Activated T-cell treated with anti-CD3 and anti-CD28 coated beads, Interleukin-2, amount 50 U/mL, for 4 hours (primary cell): ENCODE measurements at places on chromosomes 16 and 17. TPM values are rescaled to one million over a fixed set of nuclear protein-coding genes. Genes with fewer than 3 reads are reported as not detected.

DNA sequence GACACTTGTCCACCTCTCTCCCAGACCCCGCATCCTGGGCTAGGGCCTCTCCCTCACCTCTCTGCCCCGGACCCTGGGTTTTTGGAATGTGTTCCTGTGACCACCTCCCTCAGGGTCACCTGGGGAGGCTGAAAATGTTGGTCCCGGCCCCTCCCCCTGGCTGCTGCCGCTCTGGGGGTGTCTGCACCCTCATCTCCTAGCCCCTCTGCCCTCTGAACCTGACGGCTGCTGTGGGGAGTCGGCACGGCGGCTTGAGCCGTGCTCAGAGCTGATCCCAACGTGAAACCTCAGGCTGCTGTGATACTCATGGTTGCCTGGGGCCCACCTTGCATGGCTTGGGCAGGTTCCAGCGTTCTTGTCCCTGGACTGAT is 42.8 kb downstream of the ADCY7 start:
- no peak for DNase-seq

GRCh38 chr16:15885560-15886001 is 2.8 kb downstream of the CEP20 start:
- no peak for DNase-seq

ZNF267 gene
- 69.4 TPM for total RNA-seq

KRTAP9-4 gene
- total RNA-seq = not detected

- DNase-seq = no peak
Observed at GRCh38 chr16:22397931-22398330, 23.5 kb upstream of the CDR2 start.

KIF18B gene
- total RNA-seq = 3.7 TPM

DNA sequence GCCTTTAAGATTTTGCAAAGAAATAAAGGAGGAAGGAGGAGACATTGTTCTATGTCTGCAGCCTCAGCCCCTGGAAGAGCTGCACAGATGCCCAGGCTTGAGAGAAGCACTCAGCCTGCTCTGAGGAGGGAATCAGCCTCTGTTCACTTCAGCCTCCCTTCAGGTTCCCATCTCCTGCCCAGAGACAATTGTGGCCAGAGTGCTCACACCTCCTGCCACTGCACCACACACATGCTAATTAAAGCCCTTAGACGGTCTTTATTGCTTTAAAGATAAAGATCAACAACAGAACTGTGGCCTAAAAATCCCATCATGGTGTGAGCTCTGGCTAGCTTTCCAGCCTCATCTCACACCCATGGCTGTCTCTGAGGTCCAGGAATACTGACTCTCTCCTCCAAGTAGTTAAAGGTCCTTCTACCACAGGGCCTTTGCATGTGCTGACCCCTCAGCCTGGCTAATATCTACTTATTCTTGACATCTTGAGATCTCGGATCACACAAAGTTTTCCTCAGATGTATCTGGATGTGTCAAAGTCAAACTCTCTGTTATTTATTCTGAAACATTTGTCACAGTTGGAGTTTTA is 33.8 kb downstream of the CHD9NB start:
- DNase-seq = no peak

AARS1 gene
- 168 TPM for total RNA-seq

PLEKHG4 gene
- total RNA-seq = 37.0 TPM

CCL7 gene
- not detected for total RNA-seq

CENPT gene
- total RNA-seq = 46.3 TPM

GRCh38 chr17:70239391-70239826 is 70.1 kb downstream of the KCNJ2 start:
- no peak for DNase-seq

DNA sequence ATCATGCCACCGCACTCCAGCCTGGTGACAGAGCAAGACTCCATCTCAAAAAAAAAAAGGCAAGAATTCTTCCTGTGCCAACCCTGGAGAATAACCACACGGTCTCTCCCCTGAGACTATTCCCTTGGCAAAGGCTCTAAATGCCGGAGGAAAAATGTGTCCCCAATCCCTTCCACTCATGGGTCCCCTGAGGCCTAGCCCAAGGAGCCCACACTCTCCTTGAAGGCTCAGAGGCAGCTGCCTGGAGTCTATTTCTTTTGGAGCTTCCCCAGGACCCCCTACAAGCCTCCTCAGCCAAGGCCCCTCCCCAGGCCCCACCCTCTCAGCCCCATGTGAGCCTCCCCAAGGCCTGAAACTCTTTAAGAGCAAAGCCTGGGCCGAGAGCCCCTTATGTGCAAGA is 16.6 kb downstream of the CEP131 start:
- DNase-seq = no peak

DNA sequence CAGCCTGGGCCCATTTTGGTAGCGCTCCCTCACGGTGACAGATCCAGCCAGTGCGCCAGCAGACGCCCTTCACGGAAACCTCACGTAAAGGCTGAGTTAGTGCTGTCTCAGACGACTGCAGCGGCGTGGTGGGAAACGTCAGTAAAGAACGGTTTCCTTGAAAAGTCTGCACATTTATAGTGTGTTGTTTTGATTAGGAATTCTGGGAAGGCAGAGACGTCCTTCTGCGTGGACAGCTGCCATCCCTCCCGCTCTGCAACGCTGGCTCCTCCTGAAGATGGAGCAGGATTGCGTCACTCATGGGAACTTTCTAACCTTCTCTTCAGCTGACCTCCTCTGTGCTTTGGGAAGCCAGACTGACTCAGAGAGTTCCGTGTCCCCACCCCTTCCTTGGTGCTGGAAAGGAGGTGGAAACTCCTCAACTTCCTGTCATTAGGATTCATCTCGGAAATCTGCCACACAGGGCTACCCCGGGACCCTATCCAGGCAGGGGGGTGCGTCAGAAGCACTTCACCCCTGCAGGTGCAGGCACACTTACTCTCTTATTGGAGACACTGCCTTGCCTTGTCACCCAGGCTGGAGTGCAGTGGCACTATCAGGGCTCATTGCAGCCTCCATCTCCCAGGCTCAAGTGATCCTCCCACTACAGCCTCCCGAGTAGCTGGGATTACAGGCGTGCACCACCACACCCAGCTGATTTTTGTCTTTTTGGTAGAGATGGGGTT is 24.3 kb upstream of the CRISPLD2 start:
- DNase-seq = no peak

DNA sequence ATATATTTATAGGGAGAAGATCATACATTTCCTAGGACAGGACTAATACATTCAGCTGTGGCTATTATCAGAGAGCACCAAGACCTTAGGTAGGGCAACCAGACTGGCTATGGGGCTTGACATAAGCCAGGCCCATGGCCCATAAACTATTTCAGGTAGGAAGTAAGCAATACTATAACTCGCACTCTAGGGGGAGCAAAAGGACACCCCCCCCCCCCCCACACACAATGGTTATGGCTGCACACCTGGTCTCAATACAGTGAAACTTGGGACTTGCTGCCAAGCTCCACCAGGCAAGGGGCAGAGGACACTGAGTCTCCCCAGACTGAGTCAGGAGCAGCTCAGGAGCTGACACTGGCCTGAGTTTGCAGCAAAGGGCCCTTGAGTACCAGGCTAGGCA is 348.9 kb upstream of the ASIC2 start:
- DNase-seq = no peak

PPM1E gene
- total RNA-seq = 0.03 TPM

NPIPA2 gene
- 1.3 TPM for total RNA-seq

TP53TG3F gene
- total RNA-seq = not detected

DNA sequence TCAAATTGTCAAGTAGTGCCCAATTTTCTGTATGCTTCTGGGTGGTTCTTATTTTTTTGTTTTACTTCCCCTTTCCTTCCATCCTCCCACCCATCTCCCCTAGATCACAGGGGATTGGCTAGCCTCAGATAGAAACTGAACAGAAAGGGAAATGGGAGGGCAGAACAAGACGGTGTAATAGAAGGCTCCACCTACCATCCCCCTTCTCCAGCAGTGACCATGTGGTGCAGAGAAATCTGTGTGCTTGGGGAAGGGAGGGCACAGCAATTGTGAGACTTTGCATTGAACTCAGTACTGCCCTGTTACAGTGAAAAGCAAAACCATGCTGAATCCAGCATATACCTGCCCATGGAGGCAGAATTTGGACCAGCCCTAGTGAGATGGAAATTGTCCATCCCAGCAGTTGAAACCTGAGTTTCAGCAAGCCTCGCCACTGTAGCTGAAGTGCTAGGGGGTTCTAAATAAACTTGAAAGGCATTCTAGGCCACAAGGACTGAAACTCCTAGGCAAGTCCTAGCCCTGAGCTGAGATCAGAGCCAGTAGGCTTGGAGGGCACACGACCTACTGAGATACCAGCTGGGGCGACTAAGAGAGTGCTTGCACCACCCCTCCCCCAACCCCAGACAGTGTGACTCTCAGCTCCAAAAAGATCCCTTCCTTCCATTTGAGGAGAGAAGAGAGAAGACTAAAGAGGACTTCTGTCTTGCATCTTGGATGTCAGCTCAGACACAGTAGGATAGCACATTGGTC is 5.2 kb downstream of the SLFN11 start:
- no peak for DNase-seq

CKLF gene
- total RNA-seq = 52.4 TPM

ERN2 gene
- total RNA-seq = 0.08 TPM

OR3A2 gene
- 3.7 TPM for total RNA-seq

TBC1D3C gene
- total RNA-seq = not detected

DNA sequence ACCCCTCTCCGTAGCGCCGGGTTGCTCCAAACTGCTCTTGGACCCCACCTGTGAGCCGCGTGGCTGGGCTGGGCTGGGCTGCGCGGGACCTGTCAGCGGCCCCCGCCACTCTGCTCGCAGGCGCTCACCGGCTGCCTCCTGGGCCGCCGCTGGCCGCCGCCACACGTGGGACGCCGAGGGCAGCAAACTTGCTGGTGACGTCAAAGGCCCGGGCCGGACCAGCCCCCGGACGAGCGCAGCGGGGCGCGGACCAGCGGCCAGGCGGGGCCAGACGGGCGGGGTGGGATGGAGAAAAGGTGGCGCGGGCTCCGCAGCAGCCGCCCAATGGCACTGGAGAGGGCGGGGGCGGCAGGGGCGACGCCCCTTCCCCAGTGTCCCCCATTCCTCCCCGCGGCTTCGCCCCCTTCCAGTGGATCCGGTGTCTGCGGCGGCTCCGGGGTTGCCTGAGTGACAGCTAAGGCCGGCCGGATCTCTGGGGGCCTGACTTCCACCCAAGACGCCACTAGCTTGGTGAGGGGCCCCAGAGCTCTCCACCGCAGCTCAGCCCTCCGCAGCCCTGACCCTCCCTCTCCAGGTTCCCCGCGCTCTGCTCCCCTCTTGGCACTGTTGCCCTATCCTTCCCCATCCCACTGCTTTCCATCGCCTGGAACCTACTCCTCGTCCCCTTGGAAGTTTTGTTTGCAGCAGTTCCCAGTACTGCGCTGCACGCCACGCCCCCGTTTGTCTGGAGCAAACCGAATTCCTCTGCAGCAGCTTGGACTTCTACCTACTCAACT is at the start of gene HS3ST3A1:
Gene HS3ST3A1 (minus strand): TSS at position 154 of the 776 bp plus-strand sequence. CDS start 800 bp downstream, outside the sequence.
- DNase-seq = no peak

DNA sequence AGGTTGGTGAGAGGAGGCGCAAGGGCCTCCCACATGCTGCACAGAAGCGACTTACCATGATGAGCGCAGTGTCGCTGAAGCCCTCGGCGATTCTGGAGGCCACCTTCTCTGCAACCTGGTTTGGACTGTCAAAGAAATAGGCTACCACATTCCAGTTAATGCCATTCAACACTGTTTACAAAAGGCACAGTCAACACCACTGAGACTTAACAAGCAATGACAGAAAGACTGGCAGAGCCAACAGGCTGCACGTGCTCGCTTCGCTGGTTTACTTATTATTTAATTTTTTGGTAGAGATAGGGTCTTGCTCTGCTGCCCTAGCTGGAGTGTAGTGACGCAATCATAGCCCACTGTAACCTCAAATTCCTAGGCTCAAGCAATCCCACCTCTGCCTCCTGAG is 18.2 kb downstream of the EMC8 start:
- no peak for DNase-seq

MOSMO gene
- total RNA-seq = 5.3 TPM

TBC1D3G gene
- not detected for total RNA-seq

GRCh38 chr17:40176754-40177110 is 538 bp upstream of the RAPGEFL1 start:
- DNase-seq = no peak

DNA sequence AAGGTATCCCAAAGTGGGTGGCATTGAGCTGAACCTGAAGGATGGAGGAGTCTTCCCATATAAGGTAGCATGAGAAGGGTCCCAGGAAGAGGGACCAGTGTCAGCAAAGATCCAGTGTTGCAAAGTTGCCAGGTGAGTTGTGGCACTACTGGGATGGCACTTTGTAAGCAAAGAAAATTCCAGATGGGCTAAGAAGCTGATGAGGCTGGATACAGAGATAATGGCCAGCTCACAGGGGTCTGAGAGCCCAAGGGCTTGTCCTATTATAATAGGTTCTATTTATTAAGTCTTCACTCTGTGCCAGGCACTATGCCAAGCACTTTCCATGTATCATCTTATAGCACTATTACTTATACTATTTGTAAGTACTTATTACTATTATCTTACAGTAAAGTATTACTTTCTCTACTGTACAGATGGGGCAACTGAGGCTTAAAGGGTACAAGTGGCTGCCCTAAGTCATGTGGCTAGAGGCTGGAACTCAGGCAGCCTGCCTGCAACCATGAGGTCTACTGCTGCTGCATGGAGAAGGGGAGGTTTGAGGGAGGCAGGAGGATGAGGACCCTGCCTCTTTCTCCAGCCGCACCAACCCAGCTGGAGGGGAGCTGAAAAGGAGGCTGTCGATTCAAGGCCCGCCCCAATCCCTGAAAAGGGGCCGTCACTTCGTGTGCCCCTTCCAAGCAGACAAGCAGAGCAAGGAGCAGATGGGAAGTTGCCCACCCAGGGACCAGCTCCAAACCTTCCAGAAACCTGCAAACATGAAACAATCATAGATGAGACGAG is 86.5 kb downstream of the C16orf78 start:
- DNase-seq = no peak

CCDC154 gene
- 2.2 TPM for total RNA-seq

FNDC8 gene
- total RNA-seq = not detected

DNA sequence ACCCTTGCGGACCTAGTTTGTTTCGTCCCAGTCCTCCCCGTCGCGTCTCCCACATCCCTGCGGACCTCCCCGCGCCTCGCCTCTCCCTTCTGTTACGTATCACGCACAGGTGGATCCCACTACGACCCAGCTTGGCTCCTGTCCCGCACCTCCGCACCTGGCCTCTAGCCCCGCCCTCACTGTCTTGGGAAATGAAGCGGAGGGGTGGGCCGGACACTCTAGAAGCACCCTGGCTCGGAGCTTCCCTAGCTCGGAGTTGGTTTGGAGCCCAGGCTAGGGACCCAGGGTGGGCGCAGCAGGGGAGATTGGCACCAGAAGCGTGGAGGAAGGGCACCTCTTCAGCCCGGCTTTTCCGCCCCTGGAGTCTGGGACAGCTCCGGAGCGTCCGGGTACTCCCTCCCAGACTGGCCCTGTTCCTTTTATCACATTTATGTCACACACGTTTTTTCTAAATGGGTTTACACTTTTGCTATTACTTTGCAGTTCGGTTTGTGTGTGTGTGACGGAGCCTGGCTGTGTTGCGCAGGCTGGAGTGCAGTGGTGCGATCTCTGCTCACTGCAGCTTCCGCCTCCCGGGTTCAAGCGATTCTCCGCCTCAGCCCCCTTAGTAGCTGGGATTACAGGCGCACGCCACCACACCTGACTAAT is 1.4 kb upstream of the CEMP1 start:
- DNase-seq = peak; percentile 21

DNA sequence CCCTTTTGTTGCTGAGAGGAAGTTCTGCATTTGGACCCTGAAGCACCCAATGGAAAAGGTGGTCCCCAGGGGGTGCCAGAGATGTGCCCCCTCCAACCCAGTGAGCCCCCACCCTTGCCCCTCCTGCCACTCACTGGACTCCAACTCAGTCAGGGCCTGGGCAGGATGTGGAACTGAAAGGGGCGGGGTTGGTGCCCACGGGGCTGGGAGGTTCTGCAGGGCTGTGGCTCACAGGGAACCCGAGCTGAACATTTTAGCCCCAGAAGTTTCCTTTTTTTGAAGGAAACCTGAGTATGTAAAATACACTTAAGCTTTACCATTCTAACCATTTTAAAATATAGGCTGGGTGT is 15.8 kb upstream of the OGFOD3 start:
- DNase-seq = no peak
